ENCODE measurements at places on chromosomes 3 and 15.
A peak's percentile ranks its signal among the peaks of the same experiment; 100 is the strongest.

DNA sequence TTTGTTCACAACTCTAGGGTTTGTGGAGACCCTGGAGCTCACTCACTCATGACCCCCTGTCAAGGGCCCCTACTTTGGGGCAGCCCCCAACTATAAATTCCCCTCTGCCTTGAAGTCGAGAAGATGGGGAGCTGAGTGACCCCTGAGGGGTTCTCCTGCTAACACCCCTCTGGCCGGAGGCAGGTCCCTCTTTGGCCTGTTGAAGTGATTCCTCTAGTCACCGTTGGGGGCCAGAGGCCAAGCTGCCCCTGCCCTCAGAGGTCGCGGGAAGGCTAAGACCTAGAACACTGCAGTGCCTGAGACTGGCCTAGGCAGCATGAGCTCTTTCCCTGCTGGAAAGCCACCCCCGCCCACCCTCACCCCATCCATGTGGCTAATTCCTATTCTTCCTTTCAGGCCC lies 15.4 kb upstream of the SKOR1 start:
- no peak for DNase-seq

- peak; percentile 44 for DNase-seq
These were observed at the start of gene THBS1 for GRCh38 chr15:39580485-39581241. TSS of gene THBS1 (plus strand) at chr15:39581079. CDS start at chr15:39581858, 779 bp downstream.

GRCh38 chr3:113659101-113659541 lies 37.3 kb downstream of the USF3 start:
- DNase-seq, result no peak

DNA sequence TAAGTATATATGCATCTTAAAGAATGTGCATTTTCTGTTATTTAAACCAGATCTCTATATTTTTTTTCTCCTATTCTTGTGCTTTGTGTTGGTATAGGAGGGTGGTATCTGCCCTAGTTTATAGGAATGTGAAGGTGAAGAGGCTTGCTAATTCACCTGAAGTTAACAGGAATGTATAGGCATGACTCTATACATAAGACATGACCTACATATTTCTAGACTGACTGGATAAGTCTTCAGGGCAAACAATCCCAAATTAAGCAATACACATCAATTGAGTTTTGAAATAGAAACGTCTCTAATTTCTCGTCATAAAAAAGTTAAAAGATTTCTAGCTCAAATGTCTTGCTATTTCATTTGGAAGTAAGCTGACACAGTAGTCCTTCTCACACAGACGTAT lies 410.0 kb downstream of the DIPK2A start:
- DNase-seq, result no peak

DNA sequence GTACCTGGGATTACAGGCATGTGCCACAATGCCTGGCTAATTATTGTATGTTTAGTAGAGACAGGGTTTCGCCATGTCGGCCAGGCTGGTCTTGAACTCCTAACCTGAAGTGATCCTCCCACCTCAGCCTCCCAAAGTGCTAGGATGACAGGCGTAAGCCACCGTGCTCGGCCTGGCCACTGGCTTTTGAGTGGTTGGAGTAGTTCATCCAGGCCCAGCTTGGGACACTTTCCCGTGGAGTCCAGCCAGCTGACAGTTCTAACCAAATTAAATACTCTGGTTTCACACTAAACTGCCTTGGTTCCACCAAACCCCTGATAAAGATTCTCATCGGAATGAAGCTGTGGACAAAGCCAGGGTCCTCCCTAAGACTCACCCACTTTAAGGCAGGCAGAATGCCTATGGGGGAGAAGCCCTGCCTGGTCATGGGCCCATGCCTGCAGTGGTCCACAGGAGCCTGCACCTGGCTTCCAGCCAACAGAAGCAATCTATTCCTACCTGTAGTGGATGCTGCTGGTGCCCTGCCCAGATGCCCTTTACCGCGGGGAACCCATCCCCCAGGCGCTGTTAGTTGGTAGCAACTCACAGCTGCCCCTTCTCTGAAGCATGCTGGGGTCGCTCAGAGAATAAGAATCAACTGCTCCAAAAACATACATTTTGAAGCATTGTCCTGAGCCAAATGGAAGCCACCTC lies 5.2 kb upstream of the SLC28A1 start:
- DNase-seq, result no peak

- DNase-seq, result no peak
These were observed 818.3 kb upstream of the ALCAM start for GRCh38 chr3:104548401-104548800.

- DNase-seq, result no peak
These were observed 2.2 kb downstream of the ZIC1 start for GRCh38 chr3:147411238-147411814.

DNA sequence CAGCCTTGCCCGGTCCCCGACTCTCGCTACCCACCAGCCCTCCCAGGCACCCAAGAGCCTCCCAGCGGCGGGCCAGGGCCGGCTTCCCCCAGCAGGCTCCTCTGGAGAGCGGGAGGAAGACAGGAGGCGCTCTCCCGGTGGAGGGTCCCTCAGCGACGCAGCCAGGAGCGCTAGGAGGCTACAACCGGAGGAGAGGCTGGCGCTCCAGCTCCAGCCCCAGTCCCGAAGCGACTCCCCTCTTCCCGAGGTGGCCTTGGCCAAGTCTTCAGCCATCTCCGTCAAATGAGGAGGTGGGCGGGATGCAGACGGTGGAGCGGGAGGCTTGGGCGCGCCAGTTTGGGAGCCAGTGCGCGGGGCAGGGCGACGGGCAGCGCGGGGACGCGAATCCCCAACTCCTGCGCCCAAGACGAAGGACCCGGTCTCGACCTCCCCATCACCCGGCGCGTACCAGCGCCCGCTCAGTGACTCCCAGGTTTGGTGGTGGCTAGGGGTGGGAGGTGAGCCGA lies 722 bp downstream of the CHRNA3 start:
- no peak for DNase-seq

DNA sequence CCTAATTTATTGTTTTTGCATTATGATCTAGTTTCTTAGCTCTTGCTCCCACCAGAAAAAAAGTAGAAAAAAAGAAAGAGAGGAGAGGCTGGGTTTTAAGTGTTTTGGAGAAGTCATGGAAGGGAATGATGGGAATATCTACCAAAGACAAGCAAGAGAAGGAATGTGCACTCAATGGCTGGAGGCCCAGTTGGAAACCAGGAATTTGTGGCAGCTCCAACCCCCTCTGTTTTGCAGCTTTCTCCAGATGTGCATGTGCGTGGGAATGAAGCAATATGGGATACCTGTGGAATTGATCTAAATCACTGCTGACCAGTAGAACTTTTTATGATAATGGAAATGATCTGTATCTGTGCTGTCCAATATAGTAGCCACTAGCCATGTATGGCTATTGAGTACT lies 27.1 kb downstream of the EIF2AK4 start:
- DNase-seq, result no peak

GRCh38 chr3:187957582-187957981 lies 196.4 kb upstream of the LPP start:
- DNase-seq, result no peak

GRCh38 chr3:190266913-190267290 lies 55.3 kb downstream of the CLDN1 start:
- DNase-seq, result no peak

- no peak for DNase-seq
These were observed 39.6 kb downstream of the CCDC54 start for GRCh38 chr3:107416886-107417285.

GRCh38 chr3:43465109-43465508 lies 156.7 kb downstream of the ANO10 start:
- no peak for DNase-seq

GRCh38 chr3:23645533-23646183 lies 160.1 kb upstream of the UBE2E1 start:
- DNase-seq, result no peak

DNA sequence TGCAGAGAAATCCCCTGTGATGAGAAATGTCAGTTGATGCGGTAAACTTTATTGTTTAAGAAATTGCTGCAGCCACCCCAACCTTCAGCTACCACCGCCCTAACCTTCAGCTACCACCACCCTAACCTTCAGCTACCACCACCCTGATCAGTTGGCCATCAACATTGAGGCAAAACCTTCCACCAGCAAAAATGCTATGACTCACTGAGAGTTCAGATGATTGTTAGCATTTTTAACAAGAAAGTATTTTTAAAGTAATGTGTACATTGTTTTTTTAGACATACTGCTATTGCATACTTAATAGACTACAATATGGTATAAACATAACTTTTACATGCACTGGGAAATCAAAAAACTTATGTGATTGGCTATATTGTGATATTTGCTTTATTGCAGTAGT lies 30.0 kb downstream of the U2SURP start:
- DNase-seq, result no peak

DNA sequence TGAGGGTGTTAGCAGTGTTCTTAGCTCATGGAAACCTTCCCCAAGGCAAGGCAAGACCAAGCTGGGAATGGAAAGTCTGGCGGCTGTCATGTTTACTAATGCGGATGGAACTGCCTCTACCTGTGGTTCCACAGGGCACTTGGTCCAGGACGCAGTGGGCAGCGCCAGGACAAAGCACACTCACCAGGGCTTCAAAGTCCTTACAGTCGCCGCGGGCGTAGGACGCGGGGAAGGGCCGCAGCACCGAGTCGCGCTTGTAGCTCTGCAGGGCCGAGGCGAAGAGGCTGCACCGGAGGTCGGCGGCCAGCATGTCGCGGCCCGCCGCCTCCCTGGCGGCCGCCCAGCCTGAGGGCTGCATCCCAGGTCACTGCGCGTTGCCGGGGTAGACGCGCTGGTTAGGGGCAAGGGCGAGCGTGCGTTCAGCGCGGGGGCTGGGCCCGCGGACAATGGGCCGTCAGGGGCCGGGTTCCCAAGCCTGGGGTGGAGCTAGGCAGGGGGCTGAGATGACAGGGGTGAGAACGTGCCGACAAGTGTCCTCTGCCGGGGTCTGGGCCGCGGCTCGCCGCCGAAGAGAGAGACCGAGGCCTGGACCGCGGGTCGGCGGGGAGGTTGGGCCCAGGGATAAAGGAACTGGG lies 497 bp downstream of the PARP16 start:
- DNase-seq, result no peak

DNA sequence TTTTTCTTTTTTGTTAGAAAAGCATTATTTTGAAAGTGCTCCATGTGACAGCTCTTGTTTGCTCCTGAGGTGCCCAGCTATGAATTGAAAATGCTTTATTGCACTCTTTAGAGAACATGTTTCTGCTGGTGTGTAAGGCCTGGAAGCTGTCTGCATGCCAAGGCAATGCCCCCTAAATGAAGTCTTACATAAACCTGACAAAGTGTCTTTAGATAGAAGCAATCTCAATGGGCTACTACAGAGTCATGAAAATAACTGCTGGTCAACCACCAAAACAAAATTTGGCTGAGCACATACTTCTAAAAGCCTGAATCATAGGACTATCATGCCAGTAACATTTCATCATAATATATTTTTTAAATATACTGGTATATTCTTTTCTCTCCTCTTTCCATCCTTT lies 178.7 kb downstream of the THRB start:
- DNase-seq, result no peak

- DNase-seq, result no peak
These were observed 1.1 kb downstream of the FAM131A start for GRCh38 chr3:184338511-184338945.

DNA sequence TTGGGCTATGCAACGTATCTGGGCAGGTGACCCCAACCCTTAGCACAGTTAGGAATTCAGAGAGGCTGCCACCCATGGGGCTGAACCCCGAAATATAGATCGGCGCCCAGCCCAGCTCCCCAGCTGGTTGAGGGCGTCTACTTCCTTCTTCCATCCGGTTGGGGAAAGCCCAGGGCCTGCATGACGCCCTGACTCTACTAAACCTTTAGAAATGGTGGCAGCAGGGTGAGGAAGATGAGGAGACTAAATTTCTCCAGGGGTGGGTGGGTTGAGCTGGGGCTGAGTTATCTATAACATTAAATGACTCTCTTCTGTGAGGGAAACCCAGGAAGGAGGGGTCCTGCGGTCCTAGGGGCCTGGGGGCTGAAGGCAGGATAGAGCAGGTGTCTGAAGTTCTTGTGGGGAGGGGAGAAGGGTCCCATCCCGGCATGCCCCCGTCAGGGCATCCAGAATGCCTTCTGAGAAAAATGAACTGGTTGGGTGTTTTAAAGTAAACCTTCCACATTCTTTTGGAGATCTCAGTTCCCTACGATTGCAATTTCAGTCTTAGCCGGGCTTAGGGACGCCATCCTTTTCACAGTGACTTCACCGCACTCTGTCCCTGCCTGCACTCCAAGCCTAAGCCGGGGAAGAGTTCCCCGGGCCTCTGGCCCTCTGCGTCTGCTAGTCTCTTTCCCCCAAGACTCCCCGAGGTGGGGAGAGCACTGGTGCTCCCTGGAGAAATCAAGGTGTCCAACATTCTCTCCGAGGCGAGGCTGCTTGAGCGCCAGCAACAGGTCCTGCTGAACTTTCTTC lies 28.5 kb downstream of the NR2F2 start:
- no peak for DNase-seq

GRCh38 chr15:101248274-101248673 lies 3.6 kb downstream of the CHSY1 start:
- no peak for DNase-seq

GRCh38 chr3:151008699-151009098 lies 36.2 kb upstream of the CLRN1 start:
- DNase-seq, result no peak

GRCh38 chr3:135020181-135020580 lies 225.1 kb downstream of the EPHB1 start:
- no peak for DNase-seq

- no peak for DNase-seq
These were observed 153.3 kb downstream of the EPHA3 start for GRCh38 chr3:89260721-89261120.

DNA sequence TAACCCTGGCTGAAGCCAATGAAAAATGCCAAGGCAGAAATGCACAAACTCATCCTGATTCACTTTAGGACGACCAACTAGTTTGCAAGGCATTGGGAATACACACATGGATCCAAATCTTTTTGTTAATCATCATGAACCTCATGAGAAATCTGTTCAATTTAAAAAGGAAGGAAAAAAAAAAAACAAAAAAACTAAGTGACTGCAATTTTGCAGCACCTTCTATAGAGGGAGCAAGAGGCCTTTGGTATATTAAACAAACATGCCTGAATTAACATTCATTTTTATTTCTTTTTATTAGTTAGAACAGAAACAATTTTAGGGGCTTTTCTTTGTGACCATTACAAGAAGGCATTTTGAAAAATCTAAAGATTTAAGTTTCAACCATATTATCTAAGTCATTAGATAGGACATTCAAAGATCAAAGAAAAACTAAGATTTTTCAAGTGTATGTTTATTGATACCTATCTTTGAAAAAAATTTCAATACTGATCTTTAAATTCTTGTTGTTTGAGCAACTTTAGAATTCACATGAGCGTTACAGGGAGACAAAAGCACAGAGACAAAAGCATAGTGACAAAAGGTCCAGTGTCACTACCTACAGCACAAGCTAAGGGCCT lies 182.4 kb downstream of the CBLB start:
- DNase-seq, result no peak

DNA sequence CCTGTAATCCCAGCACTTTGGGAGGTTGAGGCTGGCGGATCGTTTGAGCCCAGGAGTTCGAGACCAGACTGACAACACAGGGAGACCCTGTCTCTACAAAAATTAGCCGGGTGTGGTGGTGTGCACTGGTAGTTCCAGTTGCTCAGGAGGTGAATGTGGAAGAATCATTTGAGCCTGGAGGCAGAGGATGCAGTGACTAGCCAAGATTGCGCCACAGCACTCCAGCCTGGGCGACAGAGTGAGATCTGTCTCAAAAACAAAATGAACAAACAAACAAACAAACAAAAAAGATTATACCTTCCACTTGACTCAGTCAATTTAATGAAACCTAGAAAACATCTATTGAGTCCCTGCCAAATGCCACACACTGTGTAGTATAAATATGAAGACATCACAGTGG lies 30.5 kb upstream of the PHLDB2 start:
- DNase-seq, result no peak

All from activated naive CD4-positive, alpha-beta T cell treated with anti-CD3 and anti-CD28 coated beads, Interleukin-2, amount 10 ng/mL, durations not matched to agents 7 days and 5 days (primary cell).